Dermis microvascular lymphatic vessel endothelial cell (primary cell): ENCODE measurements at places on chromosomes 1 and 21. TPM values are rescaled to one million over a fixed set of nuclear protein-coding genes. Genes with fewer than 3 reads are reported as not detected.

Gene ZMYND12
- 0.51 and 0.89 TPM in 2 replicates for total RNA-seq

Gene PDZK1
- 0.13 TPM in 1 of 2 replicates, not detected in the other for total RNA-seq

Gene TMEM200B
- 0.13 TPM in 2 replicates for total RNA-seq

Gene TMIGD3
- not detected in 2 replicates for total RNA-seq

Gene IFNLR1
- under 0.01 TPM in 1 of 2 replicates, not detected in the other for total RNA-seq

Gene FMN2
- under 0.01 TPM in 1 of 2 replicates, not detected in the other for total RNA-seq

Gene BCAR3
- total RNA-seq = 25.2 and 39.3 TPM in 2 replicates

Gene HSF2BP
- 0.26 and 0.38 TPM in 2 replicates for total RNA-seq

Gene IVL
- total RNA-seq = not detected in 2 replicates

Gene CFAP141
- total RNA-seq = not detected in 2 replicates

Gene DEPDC1
- total RNA-seq = 4.6 and 13.4 TPM in 2 replicates

Gene PADI3
- total RNA-seq = not detected in 2 replicates

Gene YRDC
- total RNA-seq = 13.0 and 17.8 TPM in 2 replicates

Gene KCNJ6
- total RNA-seq = not detected in 2 replicates

Gene IL19
- not detected in 2 replicates for total RNA-seq

Gene LCE1B
- total RNA-seq = not detected in 2 replicates

Gene HCRTR1
- total RNA-seq = 0.77 and 2.8 TPM in 2 replicates

Gene CYP4A22
- total RNA-seq = not detected in 2 replicates

Gene LCE6A
- total RNA-seq = not detected in 2 replicates

Gene CACNA1S
- not detected in 2 replicates for total RNA-seq

Gene LEFTY2
- total RNA-seq = not detected in 2 replicates

Gene GPR25
- not detected in 2 replicates for total RNA-seq

Gene DTL
- total RNA-seq = 10.6 and 11.4 TPM in 2 replicates

Gene FCRL5
- total RNA-seq = not detected in 2 replicates

Gene VANGL2
- not detected in 2 replicates for total RNA-seq

Gene INAVA
- under 0.01 TPM in 1 of 2 replicates, not detected in the other for total RNA-seq

Gene DIPK1A
- total RNA-seq = 0.13 and 0.76 TPM in 2 replicates

Gene CREB3L4
- 6.8 and 8.7 TPM in 2 replicates for total RNA-seq

Gene GJC2
- total RNA-seq = 8.0 and 17.1 TPM in 2 replicates
